ENCODE measurements at places on chromosomes 7 and 10.

- DNase-seq = peak; percentile 70
Measured at GRCh38 chr10:102782673-102783551, 39.2 kb downstream of the WBP1L start.

- no peak for DNase-seq
Measured at GRCh38 chr7:135291809-135292253, 58.2 kb downstream of the STRA8 start.

GRCh38 chr7:144653449-144653848 lies 182.4 kb downstream of the TPK1 start:
- DNase-seq = no peak

- DNase-seq = no peak
Measured at GRCh38 chr7:40586197-40586596, 451.4 kb downstream of the SUGCT start.

DNA sequence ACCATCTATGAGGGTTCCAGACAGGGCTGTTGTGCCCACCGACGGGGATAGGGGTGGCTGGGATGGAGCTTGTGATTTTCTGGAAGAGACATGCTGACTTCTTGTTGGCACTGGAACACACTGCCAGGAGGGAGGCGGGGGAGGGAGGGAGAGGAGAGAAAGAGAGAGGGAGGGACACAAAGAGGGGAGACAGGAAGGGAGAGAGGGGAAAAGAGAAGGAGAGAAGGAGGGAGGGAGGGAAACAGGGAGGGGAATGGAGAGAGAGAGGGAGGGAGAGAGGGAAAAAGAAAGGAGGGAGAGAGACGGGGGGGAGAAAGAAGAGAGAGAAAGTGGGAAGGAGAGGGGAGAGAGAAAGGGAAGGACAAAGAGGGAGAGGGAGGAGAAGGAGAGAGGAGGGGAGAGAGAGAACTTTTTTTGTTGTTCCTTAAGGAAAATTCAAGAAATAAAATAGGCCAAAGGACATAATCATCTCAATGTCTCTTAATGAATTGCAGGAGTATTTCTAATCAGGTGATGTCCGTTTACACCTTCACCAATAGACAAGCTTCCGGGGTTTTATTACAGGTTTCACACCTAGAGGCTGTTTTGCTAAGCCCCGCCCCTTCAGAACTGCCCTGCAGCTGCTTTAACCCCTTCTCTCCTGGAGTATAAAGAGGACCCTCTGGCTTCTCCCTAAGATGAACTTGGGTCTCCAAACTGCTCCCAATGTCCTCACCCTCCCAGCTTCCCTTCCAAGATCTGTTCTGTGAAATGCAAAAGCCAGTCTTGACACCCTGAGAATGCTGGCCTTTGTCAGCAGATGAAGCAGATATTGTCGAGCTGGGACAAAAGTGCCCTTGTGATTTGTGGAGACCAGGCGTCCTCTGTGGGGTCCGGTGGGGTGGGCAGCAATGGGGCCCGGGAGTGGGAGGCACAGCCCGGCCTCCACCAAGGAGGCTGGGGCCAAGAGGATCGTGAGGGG lies 82.0 kb upstream of the GTF2IRD1 start:
- peak; percentile 42 for DNase-seq

GRCh38 chr10:99427566-99428190 lies 2.7 kb downstream of the GOT1 start:
- DNase-seq = no peak

GRCh38 chr7:91517201-91517785 lies 253.1 kb downstream of the FZD1 start:
- no peak for DNase-seq

GRCh38 chr10:87952612-87953011 lies 89.2 kb downstream of the PTEN start:
- no peak for DNase-seq

GRCh38 chr10:72311667-72312066 lies 37.9 kb downstream of the DDIT4 start:
- no peak for DNase-seq

- DNase-seq = no peak
Measured at GRCh38 chr10:82934429-82934828, 1059.4 kb downstream of the NRG3 start.

DNA sequence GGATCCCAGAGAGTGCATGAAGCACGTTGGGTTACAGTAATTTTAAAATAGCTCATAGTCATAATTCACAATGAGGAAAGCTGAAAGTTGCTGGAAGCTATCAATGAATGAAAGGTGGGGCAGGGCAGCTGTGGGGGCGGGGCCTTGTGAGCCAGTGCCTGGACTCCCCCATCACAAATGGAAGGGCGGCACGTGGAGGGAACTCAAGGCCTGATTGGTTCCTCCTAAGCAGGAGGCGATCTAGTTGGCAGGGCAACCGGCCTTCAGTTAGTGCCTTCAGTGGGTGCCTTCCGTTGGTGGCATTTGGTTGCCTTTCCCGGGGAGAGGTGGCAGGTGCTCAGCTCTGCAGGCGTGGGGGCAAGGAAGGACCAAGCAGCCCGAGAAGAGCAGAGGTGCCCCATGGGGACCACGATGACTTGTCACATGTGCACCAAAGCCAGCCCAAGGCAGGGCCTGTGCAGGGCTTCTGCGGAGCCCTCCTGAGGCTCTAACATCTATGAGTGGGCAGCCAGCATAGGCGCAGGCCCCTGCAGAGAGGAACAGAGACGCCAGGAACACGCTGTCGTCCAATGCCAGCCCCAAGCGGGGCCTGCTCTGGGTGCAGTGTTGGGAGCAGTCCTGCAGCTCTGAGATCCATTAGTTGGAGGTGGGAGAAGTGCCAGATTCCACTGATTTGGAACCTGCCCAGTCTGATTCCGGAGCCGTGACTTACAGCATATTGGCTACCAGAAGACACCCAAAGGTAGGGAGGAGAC lies 59.8 kb upstream of the PDSS1 start:
- DNase-seq = no peak

DNA sequence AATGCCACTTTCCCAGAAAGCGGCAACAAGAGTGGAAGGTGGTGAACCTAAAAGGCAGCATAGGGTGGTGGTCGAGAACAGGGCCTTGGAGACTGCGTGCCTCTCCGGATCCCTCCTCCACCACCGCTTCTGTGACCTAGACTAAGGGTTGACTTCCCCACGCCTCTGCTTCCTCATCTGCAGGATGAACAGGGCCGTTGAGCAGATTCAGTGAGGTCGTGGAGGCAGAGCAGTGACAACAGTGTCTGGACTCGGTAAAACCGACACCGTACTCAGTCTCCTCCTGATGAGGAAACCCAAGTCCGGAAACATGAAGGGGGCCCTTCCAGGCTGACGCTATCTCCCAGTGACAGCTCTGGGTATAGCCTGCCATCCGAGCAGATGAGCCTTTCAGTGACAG lies 162.6 kb downstream of the CELF2 start:
- DNase-seq = no peak

- no peak for DNase-seq
Measured at GRCh38 chr7:35909870-35910357, 109.1 kb downstream of the SEPTIN7 start.

- no peak for DNase-seq
Measured at GRCh38 chr10:101718690-101719275, 23.8 kb upstream of the FBXW4 start.

DNA sequence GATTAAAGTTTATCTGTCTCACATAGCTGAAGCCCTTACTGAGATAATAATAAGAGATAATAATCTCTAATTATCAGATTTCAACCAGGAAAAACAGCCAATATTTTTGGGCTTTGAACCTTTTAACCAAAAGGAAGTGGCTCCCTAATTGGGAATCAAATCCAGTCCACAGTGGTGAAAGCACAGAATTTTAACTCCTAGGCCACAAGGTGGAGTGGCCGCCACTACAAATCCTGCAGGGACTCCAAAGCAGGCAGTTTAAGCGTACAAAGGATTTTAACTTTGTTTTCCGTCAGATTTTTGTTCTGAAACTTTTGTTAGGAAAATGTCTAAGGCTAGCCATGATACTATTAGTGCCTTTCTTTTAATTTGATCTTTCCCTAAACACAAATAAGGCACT lies 99.6 kb upstream of the CCNY start:
- no peak for DNase-seq

DNA sequence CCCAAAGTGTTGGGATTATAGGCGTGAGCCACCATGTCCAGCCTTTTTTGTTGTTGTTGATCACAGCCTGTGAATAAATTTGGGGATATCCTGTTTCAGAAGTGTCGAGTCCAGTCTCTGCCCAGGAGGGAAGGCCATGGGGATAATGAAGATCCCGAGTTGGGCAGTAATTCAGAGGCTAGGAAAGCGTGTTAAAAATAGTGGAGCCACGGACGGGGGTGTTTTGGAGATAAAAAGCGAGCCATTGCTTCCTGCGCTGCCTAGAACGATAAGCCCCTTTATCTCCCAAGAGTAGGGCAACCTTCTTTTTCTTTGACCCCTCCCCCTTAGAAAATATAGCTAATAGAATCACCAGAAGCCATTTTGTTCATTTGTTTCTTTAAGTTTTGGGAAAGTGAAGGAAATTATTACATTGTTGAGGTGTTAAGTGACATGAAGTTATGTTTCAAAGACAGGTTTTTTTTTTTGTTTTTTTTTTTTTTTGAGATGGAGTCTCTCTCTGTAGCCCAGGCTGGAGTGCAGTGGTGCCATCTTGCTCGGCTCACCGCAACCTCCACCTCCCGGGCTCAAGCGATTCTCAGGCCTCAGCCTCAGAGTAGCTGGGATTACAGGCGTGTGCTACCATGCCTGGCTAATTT lies 43.3 kb downstream of the IL15RA start:
- DNase-seq = no peak

DNA sequence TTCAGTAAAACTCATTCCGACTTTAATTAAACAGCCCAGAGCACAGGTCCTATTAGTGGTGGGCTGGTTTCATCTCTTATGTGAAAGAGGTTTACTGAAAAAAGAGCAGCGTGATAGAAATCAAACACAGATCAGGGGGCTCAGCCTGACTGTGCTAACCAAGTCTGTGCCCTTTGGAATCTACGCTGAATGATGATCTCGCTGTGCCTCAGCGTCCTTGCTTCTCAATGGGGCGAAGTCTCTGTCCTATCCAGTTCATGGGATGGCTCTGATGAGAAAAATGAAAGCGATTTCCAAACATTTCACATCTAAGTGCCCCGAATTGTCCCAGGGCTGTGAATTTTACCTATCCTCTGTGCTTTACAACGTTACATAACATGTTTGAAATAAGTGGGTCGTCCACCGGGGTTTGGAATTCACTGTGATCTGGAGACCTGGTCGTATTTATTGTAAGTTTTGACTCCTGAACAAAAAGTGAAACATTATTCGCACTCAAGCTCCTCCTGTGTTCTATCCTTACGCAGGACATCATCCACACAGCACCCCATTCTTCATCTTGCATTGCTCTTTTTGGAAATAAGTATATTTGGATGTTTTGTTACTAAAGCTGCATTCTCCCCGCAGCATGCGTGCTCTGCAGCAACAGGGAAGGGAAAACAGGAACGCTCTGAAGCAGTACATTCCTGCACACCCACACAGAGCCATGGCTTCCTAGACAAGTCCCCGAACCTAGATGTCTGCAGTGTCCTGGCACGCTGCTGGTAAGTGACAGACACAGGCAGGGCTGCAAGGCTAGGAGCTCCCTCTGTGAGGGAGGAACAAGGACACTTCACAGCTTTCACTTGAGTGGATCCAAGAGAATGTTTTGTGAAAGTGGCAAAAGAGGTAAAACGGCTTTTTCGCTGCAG lies 83.5 kb downstream of the SLC37A3 start:
- DNase-seq = peak; percentile 18

DNA sequence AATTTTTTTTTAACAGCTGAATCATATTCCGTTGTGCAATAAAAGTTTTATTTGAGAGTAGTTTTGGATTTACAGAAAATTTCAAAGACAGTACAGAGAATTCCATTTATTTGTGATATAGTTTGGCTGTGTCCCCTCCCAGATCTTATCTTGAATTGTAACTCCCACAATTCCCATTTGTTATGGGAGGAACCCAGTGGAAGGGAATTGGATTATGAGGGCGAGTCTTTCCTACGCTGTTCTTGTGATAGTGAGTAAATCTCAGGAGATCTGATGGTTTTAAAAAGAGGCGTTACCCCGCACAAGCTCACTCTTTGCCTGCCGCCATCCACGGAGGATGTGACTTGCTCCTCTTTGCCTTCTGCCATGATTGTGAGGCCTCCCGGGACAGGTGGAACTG lies 228.0 kb upstream of the MAGI2 start:
- DNase-seq = no peak

GRCh38 chr7:121697731-121698316 lies 175.1 kb upstream of the PTPRZ1 start:
- DNase-seq = no peak

GRCh38 chr7:84506151-84506550 lies 311.6 kb upstream of the SEMA3A start:
- no peak for DNase-seq

- DNase-seq = no peak
Measured at GRCh38 chr10:78360284-78360683, 326.6 kb downstream of the RPS24 start.

GRCh38 chr10:73117976-73118743 lies 7.9 kb downstream of the NUDT13 start:
- no peak for DNase-seq

- no peak for DNase-seq
Measured at GRCh38 chr7:9557853-9558252, 1124.4 kb downstream of the NXPH1 start.

- no peak for DNase-seq
Measured at GRCh38 chr10:93813507-93814465, 56.0 kb downstream of the LGI1 start.

DNA sequence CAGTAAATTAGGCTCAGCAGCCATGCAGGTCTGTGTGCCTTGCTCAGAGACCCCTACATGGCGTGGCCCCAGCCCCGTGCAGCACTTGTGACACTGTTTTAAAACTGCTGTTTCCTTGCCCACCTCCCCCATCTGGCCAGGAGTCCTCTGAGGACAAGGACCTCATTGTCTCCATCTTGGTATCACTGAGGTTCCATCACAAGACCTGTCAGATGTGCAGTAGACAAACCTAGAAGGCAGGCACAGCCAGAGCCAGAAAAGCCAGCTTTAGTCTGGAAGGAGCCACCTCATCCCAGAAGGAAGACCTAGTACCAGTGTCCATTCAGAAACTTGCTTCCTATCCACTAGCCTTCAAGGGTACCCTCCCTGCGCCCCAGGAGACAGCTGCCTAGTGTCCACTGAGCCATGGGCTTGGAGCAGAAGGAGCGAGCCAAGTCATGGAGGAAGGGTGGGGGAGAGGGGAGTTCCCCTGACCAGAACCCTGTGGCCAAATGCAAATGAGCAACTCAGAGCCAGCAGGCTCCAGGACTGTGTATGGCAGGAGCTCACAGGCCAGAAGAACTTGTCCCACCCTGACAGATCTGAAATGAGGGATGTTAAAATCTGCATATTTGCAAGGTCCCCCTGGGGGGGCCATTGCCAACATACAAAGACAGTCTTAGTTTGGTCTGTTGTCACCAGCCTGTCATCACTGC lies 176.1 kb downstream of the SH3PXD2A start:
- DNase-seq = no peak

- DNase-seq = no peak
Measured at GRCh38 chr7:135920478-135920877, 56.7 kb downstream of the MTPN start.

GRCh38 chr7:42198974-42199668 lies 37.9 kb downstream of the GLI3 start:
- no peak for DNase-seq

- DNase-seq = no peak
Measured at GRCh38 chr10:7477538-7478334, 66.9 kb upstream of the SFMBT2 start.
